Endodermal cell (in vitro differentiated cells): ENCODE measurements at places on chromosomes 3 and 15.

DNA sequence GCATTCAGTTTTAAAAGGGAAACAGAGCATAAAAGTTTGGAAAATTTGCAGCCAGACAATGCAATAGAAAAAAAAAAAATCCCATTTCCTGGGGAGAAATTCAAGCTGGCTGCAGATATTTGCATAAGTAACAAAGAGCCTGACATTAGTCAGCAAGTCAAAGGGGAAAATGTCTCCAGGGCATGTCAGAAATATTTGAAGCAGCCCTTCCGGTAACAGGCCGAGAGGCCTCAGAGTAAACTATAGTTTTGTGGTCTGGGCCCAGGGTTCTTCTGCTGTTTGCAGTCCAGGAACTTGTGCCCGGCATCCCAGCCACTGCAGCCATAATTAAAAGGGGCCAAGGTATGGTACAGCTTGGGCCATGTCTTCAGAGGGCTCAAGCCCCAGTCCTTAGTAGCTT, 411.6 kb upstream of the BCHE start:
- H3K27ac ChIP-seq: no peak overlapping the region
- no peaks in the 10 kb centered on the region for H3K4me1 ChIP-seq
- H3K27me3 ChIP-seq: no peaks in the 10 kb centered on the region

DNA sequence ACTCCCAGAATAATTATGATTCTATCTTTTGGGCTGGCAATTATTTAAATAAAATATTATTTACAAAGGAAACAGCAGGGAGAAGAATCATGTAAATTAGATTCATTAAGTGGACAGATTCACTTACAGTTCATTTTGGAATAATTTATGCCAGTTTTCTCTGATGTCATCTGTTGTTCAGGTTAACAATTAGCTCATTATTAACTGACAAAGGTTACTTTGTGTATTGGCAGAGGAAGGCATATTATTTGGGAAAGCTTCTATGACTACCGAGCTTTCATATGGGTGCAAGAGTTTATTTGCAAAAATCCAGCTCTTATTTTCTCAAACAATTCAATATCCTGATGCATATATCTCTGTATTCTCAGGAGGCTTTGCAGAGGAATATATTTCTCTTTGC, 224.4 kb downstream of the CHST2 start:
- H3K4me3 ChIP-seq: no peak overlapping the region
- H3K4me1 ChIP-seq: no peaks in the 10 kb centered on the region

GRCh38 chr15:63292771-63293170, 15.4 kb downstream of the APH1B start:
- no peak overlapping the region for H3K4me3 ChIP-seq
- DNase-seq: no peak
- H3K36me3 ChIP-seq: no peaks in the 10 kb centered on the region
- H3K27me3 ChIP-seq: no peaks in the 10 kb centered on the region

DNA sequence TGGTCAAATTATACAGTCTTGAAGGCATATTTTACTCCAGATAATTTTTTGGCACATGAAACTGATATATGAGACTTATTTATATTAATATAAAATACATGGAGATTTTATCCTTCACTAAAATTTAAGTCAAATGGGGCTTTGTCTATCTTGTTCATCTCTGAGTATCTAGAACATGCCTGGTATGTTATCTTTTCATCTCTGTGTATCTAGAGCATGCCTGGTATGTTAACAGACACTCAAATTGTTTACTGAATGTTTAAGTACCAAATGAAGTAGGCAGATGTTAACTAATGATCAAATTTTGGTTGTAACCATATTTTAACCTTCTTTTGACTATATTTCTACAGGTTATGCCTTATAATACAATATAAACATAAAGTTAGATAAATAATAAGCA, 7.7 kb downstream of the GTF2A2 start:
- no peak overlapping the region for H3K4me3 ChIP-seq
- H3K4me1 ChIP-seq: no peaks in the 10 kb centered on the region
- H3K27me3 ChIP-seq: no peaks in the 10 kb centered on the region
- no peak for DNase-seq

DNA sequence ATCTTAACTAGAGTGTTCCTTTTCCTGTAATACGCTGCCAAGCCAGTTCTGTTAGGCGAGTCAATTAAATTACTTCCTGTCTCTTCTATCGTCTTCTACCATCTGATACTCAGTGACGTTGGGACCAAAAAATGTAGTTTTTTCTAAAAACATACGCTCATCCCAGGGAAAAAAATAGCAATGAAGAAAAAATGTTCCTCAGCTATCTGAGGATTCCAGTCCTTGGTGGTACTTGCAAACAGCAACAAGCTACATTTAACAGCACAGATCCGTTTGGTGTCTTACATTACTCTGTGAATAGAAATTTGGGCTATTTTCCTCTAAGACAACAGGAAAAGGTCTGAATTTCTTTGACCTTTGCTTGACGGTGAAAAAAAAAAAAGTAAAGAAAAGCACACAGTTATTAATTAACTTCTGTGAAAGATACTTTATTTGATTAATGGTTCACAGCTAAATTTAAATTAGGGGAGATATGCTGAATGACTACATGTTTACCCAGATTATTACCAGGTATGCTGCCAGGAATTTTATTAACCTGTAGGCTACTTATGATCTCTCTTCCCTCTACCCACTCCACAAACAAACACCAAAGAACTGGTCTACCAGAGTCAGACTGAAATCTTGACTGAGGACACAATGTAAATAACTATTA, 254.4 kb upstream of the ZPLD1 start:
- no peak for DNase-seq
- H3K27ac ChIP-seq: no peak overlapping the region
- H3K4me3 ChIP-seq: no peak overlapping the region
- H3K36me3 ChIP-seq: no peaks in the 10 kb centered on the region
- no peaks in the 10 kb centered on the region for H3K4me1 ChIP-seq
- H3K27me3 ChIP-seq: no peaks in the 10 kb centered on the region

- no peaks in the 10 kb centered on the region for H3K36me3 ChIP-seq
- no peaks in the 10 kb centered on the region for H3K27me3 ChIP-seq
- no peak for DNase-seq
Measured at GRCh38 chr3:14398797-14399106, 3.7 kb upstream of the SLC6A6 start.

DNA sequence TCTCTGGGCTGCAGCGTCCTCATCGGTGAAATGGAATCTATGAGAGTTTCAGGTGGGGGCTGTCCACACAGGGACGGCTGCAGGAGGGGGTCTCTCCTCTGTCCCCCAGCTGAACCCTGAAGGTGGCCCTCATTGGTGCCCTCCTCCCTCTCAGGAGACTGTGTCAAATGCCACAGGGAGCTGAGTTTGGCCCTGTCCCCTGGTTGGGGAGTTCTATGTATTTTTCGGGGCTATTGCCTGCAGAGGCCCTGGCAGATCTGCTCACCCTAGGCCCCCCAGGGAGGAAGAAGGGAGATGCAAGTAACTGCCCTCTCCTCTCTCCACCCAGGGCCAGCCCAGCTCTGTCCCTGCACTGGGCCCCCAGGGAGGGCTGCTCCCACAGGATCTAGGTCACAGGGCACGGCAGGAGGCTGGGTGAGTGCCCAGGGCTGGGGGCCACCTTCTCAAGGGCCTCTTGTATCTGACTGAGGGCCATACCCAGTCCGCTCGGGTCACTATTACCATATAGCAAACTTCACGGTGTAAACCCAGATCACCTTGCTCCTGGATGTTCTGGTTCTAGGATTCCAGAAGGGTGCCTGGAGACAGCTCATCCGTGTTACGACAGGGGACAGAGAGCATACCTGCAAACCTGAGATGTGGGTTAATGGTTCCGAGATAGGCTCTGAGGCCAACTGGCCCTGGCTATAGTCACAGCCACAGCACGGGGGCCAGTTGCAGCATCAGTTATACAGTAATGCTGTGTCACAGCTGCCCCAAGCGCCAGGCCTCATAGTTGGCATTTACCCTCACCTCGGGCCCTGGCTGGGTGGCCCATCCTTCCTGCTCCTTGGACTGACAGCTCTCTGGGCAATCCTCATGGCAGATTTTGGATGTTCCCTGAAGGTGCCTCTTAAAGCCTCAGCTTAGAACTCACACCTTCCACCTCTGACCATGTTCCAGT, 102.4 kb upstream of the PRR23E start:
- H3K4me3 ChIP-seq: no peak overlapping the region
- no peaks in the 10 kb centered on the region for H3K4me1 ChIP-seq

- H3K4me3 ChIP-seq: no peak overlapping the region
- H3K36me3 ChIP-seq: no peaks in the 10 kb centered on the region
- H3K27me3 ChIP-seq: no peaks in the 10 kb centered on the region
Measured at GRCh38 chr15:70806992-70807712, 43.8 kb upstream of the UACA start.
